IMR-90 (cell line): ENCODE measurements at places on chromosomes 2 and 18.

DNA sequence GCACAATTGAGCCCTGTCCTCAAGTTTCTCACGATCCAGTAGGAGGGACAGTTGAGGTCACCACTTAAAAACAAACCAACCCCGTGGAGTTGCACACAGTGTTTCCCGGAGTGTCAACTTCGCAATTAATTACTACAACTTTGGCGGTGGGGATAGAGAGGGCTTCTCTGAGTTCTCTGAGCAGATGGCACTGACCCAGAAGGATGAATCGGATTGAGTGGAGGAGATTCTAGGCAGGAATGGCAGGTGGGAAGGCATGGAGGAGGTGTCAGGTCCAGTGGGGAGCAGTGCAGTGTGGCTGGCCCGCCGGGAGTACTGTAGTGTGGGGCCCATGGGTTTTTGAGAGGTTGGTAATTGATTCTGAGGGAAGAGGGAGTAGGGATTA is 12.0 kb downstream of the SIX3 start:
- DNase-seq, result no peak

- no peak for DNase-seq
These were observed 4.4 kb downstream of the ACKR3 start for GRCh38 chr2:236574000-236574399.

GRCh38 chr2:25078170-25079049 is 36.5 kb downstream of the EFR3B start:
- peak; percentile 91 for DNase-seq

DNA sequence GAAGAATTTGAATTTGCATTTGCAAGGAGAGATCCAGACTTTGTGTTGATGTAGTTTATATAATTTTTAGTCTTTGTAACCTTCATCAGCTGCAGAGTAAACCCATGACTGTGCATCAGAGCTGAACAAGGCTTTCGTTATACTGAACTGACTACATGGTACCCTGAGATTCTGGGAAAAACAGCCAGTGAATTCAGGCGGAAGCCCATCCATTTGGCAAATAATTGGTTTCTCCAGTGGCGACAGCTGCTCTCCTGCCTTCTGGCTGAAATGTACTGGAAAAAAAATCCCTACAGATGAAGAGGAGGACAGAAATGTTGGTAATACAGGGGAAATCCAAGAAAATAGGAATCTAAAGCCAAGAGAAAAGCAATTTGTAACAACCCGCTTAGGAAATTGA is 657.5 kb upstream of the CDH7 start:
- no peak for DNase-seq

DNA sequence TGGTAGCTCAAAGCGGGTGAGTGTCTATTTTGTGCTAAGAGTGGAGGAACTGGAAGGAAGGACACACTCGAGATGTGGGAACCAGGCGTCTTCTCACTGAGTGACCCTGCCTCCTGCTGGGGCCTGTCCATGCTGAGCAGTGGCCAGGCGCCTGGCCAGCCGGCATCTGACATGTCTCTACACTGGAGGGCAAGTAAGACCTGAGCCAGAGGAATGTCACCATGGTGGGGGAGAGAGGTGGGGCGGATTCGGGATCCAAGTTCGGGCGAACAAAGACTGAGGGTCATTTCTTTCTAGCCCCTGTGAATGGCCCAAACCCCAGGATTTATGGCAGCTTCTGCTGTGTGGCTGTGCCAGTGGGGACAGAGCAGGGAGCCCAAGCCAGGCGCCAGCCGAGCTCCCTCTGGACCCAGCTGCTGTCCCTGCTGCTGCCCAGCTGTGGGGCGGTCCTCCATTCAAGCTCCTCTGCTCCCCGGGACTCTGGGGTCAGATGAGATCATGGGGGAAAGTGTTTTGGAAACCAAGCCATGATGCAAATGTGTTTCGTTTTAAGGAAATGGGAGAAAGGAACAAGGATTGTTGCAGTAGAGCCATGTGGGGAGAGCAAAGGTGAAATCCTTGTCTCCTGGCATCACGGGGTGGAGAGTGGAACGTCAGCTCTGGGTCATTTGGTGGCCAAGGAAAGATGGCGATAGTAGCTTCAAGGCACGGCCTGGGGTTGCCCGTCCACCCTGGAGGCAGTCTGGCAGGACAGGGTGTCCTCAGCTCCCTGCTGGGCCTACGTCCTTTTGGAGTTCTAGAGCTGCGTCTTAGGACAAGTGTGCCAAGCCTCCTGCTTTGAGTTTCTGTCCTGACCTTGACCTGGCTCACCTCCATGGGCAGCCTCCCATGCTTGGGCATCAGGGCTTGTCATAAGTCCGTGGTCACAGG is 8.1 kb downstream of the ACKR3 start:
- no peak for DNase-seq

DNA sequence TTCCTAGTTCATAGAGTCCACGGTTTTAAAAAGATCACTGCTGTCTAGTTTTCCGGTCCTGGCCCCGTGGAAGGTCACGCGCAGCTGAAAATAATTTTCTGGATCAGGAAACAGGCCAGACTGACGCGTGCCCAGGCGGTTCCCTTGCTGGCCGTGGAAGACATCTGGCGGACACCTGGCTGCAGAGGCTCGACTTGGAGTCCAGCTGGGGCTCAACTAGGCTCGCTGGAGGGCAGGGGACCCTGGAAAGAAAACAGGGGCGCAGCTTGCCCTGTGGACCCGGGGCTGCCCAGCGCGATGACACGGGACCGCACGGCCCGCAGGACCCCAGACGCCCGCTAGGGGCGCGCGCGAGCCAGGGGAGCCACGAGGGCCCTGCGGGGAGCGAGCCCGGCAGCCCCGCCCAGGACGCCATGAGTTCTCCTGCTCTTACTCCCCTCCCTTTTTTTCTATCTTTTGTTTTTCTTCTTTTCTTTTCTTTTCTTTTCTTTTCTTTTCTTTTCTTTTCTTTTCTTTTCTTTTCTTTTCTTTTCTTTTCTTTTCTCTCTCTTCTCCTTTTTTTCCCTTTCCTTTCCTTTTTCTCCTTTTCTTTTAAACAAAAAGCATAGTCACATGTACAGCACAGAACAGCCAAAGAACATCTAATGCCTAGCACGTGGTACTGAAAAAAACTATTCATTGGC is 43.2 kb upstream of the UBE2F start:
- peak; percentile 35 for DNase-seq

- no peak for DNase-seq
These were observed 1.1 kb downstream of the CASP8 start for GRCh38 chr2:201261471-201261870.

DNA sequence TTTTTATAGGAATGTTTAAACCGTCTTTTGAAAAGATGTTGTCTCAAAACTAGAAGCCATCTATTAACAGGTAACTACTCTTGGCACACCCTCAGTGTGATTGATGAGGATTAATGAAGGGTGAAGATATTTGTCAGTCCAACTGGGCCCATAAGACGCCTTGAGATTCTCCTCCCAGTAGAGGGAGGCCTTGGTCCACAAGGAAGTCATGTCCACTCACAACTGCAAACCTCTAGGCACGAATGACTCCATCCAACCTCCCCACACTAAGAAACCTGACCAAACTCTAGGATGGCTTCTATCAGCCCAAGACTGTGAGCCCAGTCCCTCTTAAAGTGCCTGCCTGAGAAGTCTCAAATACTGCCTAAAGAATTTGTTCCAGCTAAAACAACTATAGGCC is 19.2 kb upstream of the GRP start:
- no peak for DNase-seq

DNA sequence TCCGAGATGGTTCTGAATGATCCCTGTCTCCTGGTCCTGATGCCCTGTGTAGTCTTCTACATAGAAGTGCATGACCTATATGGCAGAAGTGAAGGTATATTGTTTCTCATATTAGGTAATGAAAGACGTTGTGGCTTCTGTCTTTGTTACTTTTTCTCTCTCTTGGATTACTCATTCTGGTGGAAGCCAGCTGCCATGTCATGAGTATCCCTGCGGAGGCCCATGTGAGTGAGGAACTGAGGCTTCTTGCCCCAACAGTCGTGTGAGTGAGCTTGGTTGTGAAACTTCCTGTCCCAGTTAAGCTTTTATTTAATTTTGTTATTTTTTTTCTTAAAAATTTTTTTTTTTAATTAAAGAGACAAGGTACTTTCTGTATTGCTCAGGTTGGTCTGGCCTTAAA is 134.7 kb downstream of the UBR3 start:
- peak; percentile 88 for DNase-seq

- DNase-seq, result no peak
These were observed 60.6 kb downstream of the POU3F3 start for GRCh38 chr2:104914509-104914908.

GRCh38 chr18:48021273-48021914 is 90.9 kb upstream of the SMAD2 start:
- DNase-seq, result no peak

GRCh38 chr2:107088156-107088555 is 202.2 kb upstream of the ST6GAL2 start:
- no peak for DNase-seq

DNA sequence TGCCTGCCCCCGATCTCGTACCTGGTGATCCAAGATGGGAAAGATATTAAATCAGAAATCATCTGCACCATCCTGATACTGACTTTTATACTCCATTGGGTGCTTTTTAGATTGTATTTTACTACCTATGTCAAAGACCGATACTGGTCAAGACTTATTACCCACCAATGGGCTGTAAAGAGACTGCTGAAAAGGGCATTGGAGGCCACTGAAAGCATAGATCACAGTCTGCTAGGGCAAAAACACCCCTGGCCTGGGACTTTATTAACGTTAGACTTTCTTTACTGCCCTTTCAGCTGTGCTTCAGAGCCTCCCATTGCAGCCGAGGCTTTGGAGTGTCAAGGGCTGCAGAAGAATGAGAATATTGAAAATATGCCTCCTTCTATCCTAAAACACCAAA is 472.8 kb upstream of the DDX18 start:
- no peak for DNase-seq

GRCh38 chr18:26091047-26091630 is 726 bp upstream of the SS18 start:
- DNase-seq, result no peak

GRCh38 chr18:55592572-55592971 is 4.6 kb upstream of the TCF4 start:
- peak; percentile 70 for DNase-seq

DNA sequence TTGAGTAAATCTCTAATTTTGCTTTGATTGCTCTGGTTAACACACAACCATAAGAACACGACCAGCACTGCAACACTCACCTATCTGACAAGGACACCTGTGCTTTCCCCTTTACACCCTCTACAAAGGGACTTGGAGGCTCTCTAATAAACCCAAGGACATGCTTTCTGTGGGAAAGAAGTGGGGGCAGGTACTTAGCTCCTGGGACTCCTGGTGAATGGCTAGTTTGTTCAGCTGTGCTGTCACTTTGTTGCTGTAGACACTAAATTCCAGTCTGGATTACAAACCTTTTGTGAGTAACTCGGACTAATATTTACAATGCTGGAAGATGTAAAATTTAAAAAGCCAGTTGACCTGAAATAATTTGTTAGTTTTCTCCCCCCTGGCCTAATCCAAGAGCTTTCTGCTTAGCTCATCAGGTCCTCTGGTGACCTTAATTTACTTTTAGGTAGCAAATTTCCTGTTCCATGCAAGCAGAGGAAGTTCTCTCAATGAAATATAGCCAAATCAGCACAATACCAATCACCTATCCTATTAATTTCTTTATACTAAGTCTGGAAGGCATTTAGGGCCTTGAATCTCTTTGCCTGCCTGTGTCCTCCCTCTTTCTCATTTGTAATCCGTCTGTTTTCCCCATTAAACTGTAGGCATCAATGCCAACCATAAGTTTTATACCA is 67.5 kb downstream of the PLCL1 start:
- DNase-seq, result no peak

DNA sequence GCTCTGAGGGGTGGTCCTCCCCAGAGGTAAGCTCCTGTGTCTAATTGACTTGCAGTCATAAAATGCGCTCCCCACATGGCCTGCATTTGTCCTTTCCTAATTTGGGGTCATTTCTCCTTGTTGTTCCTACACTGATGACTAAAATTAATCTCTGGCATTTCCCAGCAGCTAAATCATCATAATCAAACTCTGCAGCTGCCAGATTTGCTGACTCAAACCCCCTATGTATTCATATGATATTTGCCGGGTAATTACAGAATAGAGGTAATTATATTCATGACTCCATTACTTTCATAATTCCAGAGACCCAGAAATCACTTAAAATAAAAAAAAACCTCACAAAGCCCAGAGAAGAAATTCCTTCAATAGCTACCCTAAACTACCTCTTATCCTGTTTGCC is 331.4 kb upstream of the KLHL29 start:
- DNase-seq, result no peak

GRCh38 chr2:154425994-154426393 is 272.5 kb upstream of the KCNJ3 start:
- DNase-seq, result no peak

DNA sequence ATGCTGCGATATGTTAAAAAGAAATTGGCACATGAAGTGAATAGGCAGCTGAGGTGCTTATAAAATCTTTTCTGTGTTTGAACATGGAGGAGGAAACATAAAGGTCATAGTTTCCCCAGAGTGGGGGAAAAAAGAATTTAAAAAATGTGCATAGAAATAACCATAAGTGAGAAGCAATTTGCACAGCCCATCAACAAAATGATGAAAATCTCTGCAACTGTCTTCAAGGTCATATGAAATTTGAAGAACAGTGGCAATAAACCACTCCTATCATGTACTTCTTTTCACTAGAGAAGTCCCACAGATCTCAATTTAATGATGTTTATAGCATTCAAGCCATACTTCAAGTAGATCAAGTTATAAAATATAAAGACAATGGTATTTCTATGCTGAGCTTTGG is 46.7 kb upstream of the ZNF804A start:
- DNase-seq, result no peak

DNA sequence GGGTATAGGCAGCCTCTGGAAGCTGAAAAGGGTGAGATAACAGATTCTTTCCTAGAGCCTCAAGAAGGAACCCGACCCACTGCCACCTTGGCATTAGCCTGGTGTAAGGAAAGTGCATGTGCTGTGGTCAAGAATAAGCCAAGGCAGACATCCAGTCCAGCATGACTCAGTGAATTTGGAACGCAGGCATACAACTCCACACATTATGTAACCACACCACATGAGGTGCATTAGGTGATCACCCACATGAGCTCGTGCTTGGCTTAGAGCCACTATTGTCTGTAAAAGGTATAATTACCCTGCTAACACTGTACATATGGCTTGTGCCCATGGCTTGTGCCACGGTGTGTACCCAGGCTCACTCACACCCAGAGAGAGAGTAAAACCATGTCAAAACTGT is 583.7 kb upstream of the HNMT start:
- no peak for DNase-seq

GRCh38 chr2:157722580-157723234 is 94.0 kb upstream of the ACVR1C start:
- peak; percentile 11 for DNase-seq
